ENCODE measurements at places on chromosomes 13 and 19. TPM values are rescaled to one million over a fixed set of nuclear protein-coding genes. Genes with fewer than 3 reads are reported as not detected.
A peak's percentile ranks its signal among the peaks of the same experiment; 100 is the strongest.

DNA sequence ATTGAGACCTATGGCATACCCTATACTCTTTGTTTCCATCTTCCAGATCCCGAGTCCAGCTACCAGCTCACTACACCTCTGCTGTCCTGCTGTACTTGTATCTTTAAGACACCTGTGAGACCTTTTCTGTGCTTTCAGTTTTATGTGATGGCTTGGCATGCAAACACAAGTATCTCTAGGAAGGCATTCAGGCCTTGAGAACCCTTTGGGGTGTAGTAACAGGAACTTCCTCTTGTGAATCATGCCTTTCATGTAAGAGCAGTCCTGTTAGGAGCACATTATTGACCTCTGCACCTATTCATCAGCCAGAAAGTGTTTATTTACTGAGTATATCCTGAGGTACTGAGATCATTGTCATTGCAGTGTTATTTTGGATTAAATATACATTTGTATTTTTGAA is 87.0 kb upstream of the HTR2A start:
- no peak for DNase-seq

- DNase-seq = no peak
Observed at GRCh38 chr19:30320466-30320865, 51.7 kb upstream of the ZNF536 start.

GRCh38 chr13:106034201-106034600 is 501.3 kb downstream of the EFNB2 start:
- no peak for DNase-seq

- DNase-seq = no peak
Observed at GRCh38 chr19:45577111-45577905, 7.3 kb downstream of the OPA3 start.

- no peak for DNase-seq
Observed at GRCh38 chr13:30318026-30318425, 10.7 kb upstream of the KATNAL1 start.

DNA sequence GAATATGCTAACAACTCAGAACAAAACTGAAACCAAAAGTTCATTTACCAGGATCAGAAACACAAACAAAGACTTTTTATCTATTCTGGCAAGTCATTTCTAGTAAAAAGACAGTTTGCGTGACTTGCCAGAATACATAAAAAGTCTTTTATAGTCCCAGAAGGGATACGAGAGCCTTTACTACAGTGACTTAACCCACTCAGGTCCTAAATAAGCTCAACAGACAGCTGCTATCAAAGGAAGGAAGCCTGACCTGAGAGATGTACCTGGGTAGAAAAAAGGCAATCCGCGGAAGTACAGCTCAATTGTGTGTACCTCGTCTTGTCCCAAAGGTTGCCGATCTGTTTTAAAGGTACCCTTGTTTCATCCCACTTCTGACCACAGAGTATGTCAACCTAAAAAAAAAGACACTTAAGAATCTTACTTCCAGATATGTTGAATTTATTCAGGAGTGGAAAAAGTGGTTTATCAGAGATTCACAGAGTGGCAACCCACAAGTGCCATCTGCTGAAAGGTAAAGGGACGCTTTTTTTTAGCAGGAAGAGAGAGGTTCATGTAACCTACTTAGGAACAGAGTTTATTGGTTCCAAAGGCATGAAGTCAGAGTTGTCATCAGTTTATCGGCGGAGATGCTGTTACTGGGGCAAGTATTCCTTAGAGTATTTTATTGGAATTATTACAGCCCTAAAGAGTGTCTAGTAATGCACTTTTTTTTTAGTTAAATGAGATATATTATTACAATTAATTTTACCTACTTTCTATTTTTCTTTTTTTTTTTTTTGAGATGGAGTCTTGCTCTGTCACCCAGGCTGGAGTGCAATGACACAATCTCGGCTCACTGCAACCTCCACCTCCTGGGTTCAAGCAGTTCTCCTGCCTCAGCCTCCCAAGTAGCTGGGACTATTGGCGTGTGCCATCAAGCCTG is 69.7 kb upstream of the C1QTNF9B start:
- DNase-seq = no peak

DNA sequence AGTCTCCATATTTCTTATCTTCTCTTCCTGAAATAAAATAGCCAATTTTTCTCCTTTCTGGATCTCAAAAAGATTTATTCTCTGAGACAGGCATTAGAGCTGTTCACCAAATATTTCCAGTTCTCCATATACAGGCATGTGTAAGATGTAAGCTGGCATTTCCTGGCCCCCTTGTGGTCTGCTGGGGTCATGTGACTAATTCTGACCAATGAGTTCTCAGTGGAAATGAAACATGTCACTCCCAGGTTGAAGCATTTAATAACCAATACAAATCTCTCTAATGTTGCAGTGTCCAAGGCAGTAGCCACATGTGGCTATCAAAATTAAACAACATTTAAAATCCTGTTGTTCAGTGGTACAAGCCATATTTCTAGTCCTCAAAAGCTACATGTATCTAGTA is 14.8 kb upstream of the CACNA1A start:
- DNase-seq = no peak

DNA sequence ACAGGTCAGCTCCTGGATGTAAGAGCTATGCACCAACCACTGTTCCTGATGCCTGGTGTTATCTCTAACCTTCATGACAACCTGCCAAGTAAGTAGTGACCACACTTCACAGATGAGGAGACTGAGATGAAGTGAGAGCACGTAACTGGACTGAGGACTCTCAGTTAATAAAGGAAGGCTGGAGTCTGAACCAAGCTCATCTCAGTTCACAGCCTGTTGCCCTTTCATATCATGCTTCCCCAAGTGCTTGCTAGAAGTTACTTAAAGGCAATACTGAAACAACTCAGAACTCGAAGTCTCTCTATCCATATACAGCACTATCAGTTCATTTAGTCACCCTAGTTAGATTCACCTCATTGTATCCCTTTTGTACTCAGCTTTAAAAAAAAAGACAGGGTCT is 119.7 kb downstream of the ABCC4 start:
- DNase-seq = no peak

DNA sequence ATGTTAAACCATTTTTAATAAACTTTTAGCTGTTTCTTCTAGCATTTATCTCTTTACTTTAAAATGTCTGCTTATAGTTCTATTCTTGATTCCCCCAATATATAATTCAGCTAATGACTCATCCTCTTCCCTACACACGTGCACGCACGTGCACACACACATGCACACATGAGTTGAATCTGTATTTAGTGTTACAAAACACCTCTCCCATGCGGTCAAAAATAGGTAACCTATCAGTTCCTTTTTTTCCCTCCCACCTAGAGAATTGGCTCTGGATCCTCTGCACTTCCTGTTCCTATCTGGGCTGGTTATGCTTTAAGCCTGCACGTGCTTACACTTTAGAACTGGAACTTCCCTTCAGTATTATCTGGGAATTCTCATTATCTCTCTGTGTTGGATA is 144.1 kb downstream of the PAN3 start:
- no peak for DNase-seq

DNA sequence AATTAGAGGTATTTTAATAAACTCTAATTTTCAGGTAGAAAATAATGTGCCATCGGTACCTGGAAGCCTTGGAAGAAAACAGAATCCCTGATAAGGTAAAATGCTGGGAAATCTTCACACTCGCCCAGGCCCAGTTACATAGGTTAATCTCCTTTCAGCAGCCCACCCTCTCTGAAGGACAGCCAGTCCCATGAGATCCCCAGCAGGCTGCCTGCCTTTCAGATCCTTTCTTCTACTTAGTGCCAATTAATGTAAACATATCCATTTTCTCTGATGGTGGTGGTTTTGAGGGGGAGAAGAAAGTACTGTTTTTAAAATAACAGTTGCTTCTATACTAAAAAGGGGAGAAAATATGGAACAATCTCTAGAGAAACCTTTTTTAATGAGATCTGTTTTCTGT is 12.2 kb downstream of the SMAD9 start:
- no peak for DNase-seq

- DNase-seq = no peak
Observed at GRCh38 chr13:49858178-49858856, 65.8 kb upstream of the KPNA3 start.

DNA sequence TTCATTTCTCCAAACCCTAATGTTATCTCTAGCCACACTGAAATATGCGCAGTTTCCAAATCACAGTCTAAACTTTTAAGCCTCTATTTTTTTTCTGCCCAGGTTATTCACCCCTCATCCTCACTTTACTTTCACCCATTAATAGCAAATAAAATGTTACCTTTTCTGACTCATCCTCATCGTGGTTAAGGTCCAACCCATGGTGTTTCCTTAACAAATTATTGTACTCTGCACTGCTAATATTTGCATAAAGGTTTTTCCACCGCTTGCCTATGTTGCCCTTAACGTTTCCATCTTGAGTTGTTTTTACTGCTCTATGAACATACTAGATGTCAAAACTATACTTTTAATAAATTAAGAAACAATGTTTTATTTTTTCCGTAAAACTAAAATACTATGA is 780.9 kb upstream of the KLHL1 start:
- DNase-seq = no peak

GRCh38 chr19:45179072-45179891 is 698 bp downstream of the BLOC1S3 start:
- DNase-seq = peak; percentile 38

DNA sequence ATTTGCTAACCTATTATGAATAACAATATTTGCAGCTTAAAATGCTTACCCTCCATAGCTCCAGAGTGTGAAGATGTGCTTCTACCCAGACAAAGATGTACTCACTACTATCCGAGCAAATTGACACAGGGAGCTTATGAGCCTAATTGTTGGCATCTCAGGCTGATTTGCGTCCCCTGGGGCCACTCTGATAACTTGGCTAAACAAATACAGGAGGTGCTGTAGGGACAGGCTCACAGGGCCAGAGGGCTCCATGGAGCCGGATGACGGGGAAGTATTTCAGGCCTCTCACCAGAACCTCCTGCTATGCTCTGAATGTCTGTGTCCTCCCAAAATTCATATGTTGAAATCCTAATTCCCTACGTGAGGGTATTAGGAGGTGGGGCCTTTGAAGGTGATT is 26.7 kb upstream of the C19orf12 start:
- DNase-seq = no peak

GRCh38 chr13:33561627-33562026 is 256.3 kb upstream of the RFC3 start:
- DNase-seq = no peak

DNA sequence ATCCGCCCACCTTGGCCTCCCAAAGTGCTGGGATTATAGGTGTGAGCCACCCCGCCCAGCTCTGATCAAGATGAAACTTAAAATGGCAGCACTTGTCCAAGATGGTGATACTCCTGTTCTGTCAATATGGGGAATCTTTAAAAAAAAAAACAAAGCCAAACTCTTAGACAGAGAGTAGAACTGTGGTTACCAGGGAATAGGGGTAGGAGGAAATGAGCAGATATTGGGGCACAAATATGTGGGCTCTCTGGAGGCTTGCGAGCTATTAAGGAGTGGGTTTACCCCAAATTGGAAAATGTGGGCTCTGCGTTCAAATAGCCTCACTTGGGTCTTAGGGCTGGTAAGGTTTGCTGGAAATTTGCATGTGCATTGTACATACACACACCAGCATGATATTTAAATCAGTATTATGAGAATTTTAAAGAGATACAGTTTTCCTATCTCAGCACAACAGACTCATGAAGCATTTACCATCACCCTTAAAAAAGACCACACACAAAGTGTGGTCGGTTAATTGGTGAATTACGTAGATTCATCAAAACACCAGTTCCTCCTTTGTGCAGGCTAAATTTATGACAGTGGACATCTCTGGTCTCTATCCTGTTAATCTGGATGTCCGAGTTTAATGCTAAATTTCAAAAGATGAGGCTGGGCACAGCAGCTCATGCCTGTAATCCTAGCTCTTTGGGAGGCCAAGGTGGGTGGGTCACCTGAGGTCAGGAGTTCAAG is 11.3 kb downstream of the CD70 start:
- DNase-seq = no peak

DNA sequence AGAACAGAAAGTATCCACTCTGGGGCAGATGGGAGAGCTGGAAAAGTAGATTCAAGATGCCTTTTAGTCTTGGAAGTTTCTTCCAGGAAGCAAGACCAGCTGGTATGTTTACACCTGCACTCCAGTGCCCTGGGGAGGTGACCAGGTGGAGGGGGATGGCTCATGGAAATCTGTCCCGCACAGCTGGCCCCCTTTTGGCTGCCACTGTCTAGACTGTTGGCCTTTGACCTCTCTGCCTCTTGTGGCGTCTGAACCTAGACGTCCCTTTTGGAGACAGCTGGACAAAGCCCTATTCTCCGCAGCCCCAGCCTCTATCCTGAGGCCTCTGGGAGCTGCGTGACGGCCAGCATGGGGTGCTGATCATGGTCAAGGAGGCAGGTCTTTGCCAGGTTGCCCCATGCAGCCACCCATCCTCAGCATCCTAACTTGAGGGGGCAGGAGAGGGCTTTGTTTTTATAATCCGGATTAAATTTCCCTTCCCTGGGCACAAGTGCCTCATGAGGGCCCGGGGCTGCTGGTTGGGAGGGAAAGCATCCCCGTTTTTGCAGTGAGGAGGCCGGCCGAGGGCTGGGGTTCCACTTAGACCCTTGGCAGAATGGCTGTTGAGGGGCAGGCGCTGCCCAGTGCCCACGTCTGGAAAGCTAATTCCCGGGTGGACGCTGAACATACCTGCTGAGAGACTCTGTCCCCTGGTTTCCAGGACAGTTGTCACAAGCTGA is 17.3 kb upstream of the GDF15 start:
- no peak for DNase-seq

GRCh38 chr19:5665781-5666513 is 14.4 kb downstream of the MICOS13 start:
- no peak for DNase-seq

- DNase-seq = no peak
Observed at GRCh38 chr13:51849145-51850101, 4.4 kb upstream of the TMEM272 start.

- DNase-seq = no peak
Observed at GRCh38 chr13:39130301-39130700, 92.0 kb downstream of the NHLRC3 start.

DNA sequence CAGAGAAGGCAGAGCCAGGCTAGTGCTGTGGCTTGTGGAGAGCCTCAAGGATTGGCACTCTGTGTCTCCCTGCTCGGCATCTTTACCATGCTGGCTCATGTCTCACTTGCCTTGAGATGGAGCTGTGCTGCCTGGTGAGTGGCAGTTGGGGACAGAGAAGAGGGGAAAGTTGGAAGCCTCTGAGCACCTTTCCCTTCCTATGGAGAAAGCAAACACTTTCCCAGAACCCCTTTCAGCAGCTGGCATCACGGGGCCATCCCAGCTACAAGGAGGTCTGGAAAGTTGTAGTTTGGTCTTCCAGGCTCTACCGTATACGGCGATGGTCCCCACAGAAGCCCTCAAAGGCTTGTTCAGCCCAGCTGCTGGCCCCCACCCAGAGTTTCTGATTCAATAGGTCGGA is 58.7 kb downstream of the DPF1 start:
- DNase-seq = no peak

MAMSTR gene
- total RNA-seq = 3.0 TPM

CCL25 gene
- total RNA-seq = not detected

FLT1 gene
- total RNA-seq = 58.8 TPM

PRR19 gene
- total RNA-seq = not detected

SIGLEC12 gene
- total RNA-seq = not detected

LYPD3 gene
- 0.28 TPM for total RNA-seq

KIR3DL2 gene
- total RNA-seq = 0.37 TPM

MTIF3 gene
- 102 TPM for total RNA-seq

PODNL1 gene
- total RNA-seq = 0.98 TPM

All from uterus (tissue), 4 donors.